Activated CD4-positive, alpha-beta T cell treated with anti-CD3 and anti-CD28 coated beads for 4 hours (primary cell): ENCODE measurements at places on chromosomes 5 and 9.

- DNase-seq: no peak
Observed at GRCh38 chr9:125088752-125089151, 54.6 kb downstream of the SCAI start.

DNA sequence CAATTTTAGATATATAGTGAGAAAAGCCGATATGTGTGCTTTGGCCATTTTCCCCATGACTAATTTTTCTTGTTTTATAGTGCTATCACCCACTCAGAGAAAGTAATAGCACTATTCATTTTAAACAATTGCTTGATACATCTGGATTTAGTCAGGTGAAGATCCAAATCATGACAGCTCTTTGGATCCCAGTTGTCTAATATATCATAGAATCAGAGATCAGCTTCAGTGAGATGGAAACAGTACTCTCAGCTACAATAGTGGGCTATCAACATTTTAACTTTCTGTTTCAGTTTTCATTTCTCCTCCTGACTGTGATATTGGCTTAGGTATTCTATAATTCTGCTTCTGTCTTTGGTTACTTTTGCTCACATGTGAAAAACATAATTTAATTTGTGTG is 38.7 kb downstream of the VCAN start:
- DNase-seq: no peak

DNA sequence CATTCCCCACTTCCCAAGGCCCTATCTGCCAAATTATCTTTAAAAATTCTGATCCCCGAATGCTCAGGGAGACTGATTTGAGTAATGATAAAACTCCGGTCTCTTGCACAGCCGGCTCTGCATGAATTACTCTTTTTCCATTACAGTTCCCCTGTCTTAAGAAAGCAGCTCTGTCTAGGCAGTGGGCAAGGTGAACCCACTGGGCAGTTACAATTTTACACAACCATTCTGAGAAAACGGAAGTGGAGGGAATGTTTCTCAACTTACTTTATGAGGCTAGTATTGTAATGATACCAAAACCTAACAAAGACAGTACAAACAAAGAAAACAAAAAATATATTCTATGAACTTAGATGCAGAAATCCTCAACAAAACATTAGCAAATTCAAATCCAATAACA is 100.0 kb downstream of the MCTP1 start:
- DNase-seq: no peak

DNA sequence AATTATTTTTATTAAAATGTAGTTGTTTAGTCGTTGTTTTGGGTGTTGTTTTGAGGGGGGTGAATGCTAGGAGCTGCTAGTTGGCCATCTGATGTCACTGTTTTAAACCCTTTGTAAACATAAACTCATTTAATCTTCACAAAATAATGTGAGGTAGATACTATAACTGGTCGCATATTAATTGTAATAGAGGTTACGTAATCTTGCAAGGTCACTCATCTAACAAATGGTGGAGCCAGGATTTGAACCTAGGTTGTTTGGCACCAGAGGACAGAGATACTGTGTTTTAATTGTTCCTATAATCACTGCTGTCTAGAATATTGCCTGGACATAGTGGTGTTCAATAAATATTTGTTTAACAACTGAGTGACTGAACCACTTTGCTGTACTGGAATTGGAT is 54.4 kb downstream of the LRRTM2 start:
- no peak for DNase-seq

GRCh38 chr5:50593681-50594080 is 72.8 kb upstream of the PARP8 start:
- no peak for DNase-seq

DNA sequence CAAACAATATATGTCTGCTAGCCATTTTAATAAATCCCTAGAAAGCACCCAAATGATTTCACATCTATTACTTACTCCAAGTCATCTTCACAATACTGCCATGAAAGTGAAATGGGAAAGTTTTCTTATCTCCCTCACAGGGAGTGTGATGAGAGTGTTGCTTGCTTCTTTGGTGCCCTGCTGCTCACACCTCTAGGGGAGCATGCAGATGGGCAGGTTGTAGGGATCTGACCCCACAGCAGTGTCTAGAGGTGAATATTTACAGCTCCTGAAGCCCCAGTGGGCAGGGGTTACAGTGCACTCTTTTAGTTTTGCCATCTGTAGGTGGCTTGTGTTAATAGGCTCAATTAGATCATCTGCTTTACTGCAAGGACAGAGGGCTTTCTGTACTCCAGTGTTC is 173.2 kb downstream of the GABRG2 start:
- DNase-seq: no peak

- no peak for DNase-seq
Observed at GRCh38 chr5:58640011-58640410, 57.1 kb downstream of the RAB3C start.

GRCh38 chr5:128493657-128494329 is 44.3 kb downstream of the FBN2 start:
- DNase-seq: no peak

DNA sequence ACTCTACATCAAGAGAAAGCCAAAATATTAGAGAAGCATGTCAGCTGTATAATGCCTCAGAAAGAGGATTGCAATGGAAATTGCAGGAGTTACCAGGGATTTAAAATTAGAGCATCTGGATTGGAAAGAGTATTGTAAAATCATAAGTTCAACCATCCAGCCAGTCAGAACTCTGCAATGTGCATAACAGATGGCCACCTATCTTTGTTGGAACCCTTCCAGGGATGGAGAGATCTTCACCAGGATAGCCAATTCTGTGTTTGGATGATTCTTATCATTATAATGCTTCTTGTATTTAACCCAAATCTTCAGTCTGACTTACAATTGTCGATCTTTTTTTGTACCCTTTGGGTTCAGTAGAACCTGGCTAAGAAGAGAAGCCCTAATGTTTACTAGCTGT is 164.4 kb downstream of the TLR4 start:
- no peak for DNase-seq

- no peak for DNase-seq
Observed at GRCh38 chr5:159555084-159555483, 224.8 kb upstream of the IL12B start.

GRCh38 chr5:54221135-54221534 is 89.2 kb downstream of the ARL15 start:
- no peak for DNase-seq

DNA sequence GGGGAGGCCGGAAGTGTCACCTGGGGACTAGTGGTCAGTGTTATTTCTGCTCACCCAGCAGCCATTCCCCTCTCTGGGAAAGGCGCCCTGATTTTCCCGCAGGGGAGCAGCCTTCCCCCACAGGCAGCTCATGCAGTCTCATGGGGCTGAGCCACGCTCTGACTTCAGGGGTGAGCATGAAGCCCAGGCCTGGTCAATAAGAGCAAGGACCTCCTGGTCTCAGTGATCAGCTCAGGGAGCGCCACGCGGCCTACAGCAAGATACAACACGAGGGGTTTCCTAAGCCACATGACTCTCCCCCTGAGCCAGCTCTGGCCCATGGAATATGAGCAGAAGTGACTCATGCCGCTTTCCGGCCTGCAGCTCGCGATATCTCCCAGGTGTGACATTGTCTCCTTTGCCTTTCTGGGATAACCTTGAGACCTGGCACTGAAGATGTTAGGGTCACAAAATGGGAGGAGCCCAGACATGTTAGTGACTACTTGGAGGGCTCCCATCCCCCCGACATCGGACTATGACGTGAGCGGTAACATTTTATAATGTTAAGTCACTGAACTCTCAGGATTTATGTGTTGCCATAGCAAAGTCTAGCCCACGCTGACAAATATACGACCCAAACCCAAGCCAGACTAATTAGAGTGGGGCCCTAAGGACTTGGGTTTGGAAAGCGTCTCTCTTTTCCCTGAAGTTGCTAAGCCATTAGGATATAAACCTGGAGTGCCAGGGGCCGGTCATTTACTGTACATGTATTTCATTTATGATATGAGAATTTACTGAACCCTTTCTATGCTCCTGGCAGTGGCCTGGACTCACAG is 46.5 kb upstream of the GFPT2 start:
- DNase-seq: no peak

DNA sequence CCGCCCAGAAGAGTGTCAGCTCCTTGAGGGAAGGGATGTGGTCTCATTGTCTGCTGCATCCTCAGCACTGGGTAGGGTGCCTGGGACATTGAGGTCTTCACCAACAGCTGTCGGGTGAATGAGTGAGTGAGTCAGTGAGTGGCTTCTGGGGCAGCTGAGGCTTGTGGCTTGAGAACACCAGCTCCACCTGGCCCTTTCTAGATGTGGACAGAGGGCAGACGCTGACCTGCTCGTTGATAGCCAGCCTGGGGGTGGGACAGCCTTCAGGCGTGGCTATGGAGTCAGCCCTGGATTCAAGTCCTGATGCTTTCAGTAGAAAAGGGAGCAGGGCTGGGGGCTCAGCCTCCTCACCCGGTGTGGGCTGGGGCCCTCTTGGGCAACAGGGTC is 215.1 kb downstream of the C9orf50 start:
- no peak for DNase-seq

DNA sequence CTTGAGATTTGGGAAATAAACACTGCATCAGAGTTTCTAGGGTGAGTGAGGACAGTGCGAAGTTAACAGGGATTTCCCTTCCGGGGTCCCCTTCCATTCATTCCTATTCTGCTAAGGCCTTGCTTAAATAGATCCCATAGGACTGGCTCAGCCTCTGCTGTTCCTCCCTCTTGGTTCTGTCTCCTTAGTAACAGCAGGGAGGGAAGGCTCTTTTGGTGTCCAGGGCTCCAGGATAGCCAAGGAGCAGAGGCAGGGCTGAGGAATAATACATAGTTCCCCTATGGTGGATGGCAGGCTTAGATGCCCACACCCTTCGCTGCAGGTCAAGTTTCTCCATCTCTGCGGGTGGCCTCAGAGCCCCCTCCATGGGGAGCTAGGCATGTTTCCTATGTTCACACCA is 591.7 kb downstream of the ACTL7B start:
- DNase-seq: no peak

DNA sequence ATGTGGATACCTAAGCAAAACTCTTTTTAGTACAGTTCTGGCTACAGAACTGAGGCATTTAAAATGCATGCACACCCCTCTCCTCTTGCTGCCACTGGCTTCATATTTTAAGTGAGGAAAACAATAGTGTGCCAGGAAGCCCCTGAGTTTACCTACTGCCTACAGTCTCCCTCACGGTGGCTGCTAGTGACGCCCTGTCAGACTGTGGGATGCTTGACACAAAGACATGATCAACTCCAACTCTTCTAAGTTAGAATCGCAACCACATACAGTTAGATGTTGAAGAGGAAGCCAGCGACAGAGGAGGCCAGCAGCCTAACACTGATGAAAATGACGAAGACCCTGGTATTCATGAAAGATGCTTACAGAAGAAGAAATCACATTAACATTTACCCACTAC is 1.3 kb downstream of the SEC16A start:
- no peak for DNase-seq

- no peak for DNase-seq
Observed at GRCh38 chr9:114860187-114860586, 54.3 kb upstream of the TNFSF15 start.

DNA sequence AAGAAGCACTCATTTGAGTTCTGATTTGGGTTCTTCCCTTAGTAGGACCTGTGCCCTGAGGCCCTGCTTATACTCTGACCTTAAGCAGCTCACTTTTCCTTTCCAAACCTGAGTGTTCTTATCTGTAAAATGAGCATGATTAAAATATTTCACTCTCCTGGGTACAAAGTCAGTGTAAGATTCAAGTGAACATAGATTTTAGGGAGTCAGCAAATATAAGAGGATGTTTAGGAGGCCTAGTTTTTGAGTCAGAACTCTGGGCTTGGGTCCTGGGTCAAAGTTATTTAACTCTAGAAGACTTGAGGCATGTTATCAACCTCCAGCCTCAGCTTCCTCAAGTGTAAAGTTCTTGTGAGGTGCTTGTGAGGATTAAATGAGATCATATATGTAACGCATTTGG is 8.7 kb upstream of the SPARC start:
- DNase-seq: no peak

DNA sequence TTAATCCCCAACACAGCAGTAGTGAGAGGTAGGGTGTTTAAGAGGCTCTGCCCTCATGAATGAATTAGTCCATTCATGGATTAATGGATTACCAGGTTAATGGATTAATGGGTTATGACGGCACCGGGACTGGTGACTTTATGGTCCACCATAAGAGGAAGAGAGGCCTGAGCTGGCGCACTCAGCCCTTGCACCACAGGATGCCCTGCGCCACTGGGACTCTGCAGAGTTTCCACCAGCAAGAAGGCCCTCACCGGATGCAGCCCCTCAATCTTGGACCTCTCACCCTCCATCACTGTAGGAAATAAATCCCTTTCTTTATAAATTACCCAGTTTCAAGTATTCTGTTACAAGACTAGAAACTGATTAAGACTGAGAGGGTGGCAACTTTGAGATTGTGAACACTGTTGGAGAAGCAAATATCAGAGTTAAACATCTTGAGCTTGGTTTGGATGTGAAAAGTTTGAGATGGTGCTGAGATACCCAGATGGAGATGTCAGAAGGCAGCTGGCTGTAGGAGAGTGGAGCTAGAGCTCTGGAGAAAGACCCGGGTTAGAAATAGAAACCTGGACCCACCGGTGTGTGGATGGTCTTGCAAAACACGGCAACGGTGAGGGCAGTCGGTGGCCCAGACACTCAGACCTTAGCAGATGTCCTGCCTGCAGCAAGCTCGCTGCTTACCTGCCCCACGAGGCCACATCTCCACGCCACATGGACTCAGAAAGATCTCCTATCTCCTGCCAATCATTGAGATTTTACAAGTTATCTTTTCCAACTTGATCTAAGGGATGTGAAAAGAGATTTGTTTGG is 98.8 kb downstream of the HSD17B3 start:
- no peak for DNase-seq

- no peak for DNase-seq
Observed at GRCh38 chr5:106159616-106160015, 1511.1 kb downstream of the EFNA5 start.

GRCh38 chr5:78419396-78419795 is 59.0 kb downstream of the SCAMP1 start:
- DNase-seq: no peak

GRCh38 chr5:109191153-109191558 is 218.6 kb downstream of the PJA2 start:
- no peak for DNase-seq
